ENCODE measurements at places on chromosomes 7 and 10.

DNA sequence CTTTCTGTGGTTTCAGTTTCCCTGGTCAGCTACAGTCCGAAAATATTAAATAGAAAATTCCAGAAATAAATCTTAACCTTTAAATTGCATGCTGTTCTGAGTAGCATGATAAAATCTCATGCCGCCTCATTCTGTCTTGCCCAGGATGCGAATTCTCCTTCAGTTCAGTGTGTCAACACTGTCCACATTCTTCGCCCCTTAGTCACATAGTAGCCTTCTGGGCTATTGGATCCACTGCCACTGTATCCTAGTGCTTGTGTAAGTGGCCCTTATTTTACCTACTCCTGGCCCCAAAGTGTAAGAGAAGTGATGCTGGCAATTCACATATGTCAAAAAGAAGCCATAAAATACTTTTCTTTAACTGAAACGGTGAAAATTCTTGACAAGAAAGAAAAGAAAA is 129.6 kb downstream of the ZWINT start:
- no peak for DNase-seq

DNA sequence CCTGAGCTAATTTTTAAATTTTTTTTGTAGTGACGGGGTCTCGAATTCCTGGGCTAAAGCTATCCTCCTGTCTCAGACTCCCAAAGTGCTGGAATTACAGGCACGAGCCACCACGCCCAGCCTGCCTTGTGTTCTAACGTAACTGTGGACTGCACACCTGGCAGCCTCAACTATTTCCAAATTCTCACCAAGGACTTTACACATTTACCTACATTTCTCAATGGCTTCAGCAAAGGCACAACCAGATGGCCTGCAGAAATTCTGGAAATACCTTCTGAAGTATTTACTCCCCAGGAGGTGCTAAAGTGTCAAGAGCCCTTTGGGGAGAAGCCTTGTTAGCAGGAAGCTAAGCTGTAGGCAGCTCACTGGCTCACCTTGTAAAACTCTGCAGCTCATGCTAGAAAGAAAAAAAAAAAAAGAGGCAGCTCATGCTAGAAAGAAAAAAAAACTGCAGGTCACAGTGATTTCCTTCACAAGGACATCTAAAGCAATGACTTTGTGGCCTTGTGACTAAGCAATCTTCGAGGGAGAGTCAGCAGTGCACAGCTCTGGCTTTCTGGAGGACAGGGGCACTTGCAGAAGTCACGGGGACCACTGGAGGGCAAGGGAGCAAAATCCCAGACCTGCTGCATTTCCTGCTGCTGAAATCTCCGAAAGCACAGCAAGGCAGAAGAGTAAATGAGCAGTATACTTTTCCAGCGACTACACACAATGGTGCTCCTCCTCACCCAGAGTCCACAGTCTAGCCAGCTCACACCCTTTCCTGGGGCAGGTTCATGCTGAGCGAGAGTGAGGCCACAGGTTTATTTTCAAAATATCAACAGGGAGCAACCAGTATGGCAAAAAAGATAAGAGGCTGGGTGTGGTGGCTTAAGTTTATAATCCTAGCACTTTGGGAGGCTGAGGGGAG is 40.4 kb downstream of the BAIAP2L1 start:
- DNase-seq = no peak

- DNase-seq = no peak
Measured at GRCh38 chr10:12628153-12628552, 278.8 kb downstream of the CAMK1D start.

GRCh38 chr7:100166317-100166940 is 2.0 kb downstream of the GAL3ST4 start:
- DNase-seq = no peak

DNA sequence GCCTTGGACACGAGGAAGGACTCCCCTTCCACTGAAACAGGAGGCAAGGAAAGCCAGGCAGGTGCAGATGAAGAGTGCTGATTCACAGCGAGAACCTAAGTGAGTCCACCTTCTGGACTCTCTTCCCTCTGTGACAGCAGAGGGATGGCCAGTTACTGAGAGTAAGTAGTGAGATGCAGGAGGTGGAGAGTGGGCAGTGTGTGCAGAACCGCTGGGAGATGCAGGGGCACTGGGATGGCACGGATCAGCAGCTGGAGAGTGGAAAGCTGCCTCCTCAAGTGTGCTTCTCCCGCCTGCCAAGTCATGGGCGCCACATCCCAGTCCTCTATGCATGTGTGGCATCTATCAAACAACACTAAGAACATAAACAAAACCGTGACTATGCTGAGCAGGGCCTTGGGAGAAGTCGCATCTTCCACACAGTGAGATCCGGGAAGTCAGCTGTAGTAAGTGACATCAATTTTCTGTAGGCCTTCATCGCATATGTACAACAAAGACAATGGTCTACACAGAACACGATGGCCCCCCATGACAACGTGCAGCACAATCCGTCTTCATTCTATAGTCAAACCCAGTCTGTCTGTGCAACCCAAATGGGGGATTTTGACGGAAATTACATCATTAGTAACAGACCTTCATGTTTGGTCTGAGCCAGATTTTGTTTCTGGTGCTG is 217.4 kb upstream of the KLF14 start:
- no peak for DNase-seq

DNA sequence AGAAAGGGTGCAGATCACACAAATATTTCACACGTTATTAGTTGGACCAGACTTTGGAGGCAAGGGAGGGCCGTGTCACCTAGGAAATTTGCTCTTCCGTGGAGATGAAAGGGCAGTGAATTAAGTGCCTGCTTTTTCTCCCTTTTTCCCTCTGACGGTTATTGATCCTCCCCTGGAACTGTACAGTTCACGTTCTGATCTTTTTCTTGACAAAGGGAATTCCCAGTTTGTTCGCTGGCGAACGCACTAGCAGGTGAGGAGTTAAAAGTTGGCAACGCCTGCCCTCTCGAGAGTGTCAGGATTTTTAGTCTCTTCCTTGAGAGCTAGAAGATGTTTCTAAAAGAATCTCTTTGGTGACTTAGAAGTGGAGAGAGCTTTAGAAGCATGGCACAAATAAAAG is 111.5 kb downstream of the TCF7L2 start:
- DNase-seq = no peak

DNA sequence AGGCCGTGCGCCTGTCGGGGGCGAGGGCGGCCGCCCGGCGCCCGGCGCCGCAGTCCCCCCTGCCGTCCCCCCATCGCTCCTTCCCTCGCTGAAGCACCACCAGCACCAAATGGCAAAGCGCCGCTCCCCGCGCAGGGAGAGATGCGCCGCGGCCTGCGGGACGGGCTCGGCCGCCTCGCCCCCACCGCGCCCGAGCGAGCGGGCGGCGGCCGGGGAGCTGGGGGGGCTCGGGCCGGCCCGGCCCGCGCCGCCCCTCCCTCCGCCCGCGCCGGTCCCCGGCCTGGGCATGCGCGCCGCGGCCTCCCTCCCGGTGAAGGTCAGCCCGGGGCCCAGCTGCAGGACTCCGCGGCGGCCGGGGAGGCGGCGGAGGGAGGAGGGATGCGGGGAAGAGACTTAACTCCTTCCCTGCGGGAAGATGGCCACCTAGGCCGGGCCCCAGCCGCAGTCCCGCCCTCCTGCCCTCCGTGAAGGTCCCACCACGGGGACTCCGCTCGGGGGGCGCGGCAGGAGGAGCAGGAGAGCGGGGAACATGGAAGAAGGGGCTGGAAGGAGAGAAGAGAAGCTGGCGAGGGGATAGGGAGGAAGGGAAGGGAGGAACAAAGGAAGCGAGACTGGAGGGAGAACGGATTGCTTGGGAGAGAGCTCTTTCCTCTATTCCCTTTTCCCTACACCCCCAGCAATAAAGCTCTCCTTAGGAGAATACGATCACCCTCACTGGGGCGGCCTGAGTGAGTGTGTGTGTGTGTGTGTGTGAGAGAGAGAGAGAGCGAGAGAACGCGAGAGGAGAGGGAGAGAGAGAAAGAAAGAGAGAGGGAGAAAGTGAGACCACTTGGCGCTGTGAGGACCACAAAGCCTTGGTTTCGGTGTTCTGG is 3.4 kb upstream of the SMARCD3 start:
- DNase-seq = no peak

DNA sequence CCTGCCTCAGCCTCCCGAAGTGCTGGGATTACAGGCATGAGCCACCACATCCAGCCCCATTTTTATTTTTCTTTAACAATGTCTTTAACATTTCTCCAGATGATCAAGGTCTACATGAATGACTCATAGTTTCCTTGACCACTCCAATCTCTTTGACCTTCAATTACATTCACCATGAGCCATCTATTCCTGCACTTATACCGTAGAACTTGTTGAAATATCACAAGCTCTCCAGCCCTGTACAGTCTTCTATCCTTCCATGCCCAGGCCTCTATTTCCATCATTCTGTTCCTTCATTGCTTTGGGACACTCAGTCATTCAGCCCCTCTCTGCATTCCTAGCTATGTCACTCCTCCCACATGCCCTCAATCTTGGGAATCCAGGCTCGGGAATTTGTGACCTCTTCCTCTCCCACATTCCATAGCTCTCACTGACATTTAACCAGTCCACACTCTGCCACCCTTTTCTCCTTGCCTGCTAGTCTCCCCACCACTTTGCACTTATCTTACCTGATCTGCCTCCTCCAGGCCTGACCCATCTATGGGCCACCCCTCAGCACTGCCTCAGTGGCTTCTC is 151.8 kb upstream of the STK17A start:
- DNase-seq = no peak

- DNase-seq = no peak
Measured at GRCh38 chr7:27148031-27148755, 619 bp upstream of the HOXA6 start.

GRCh38 chr7:55360486-55360885 is 4.7 kb upstream of the LANCL2 start:
- no peak for DNase-seq
